ENCODE measurements at places on chromosomes 4 and X. TPM values are rescaled to one million over a fixed set of nuclear protein-coding genes. Genes with fewer than 3 reads are reported as not detected.

POU4F2 gene
- not detected for total RNA-seq

DNA sequence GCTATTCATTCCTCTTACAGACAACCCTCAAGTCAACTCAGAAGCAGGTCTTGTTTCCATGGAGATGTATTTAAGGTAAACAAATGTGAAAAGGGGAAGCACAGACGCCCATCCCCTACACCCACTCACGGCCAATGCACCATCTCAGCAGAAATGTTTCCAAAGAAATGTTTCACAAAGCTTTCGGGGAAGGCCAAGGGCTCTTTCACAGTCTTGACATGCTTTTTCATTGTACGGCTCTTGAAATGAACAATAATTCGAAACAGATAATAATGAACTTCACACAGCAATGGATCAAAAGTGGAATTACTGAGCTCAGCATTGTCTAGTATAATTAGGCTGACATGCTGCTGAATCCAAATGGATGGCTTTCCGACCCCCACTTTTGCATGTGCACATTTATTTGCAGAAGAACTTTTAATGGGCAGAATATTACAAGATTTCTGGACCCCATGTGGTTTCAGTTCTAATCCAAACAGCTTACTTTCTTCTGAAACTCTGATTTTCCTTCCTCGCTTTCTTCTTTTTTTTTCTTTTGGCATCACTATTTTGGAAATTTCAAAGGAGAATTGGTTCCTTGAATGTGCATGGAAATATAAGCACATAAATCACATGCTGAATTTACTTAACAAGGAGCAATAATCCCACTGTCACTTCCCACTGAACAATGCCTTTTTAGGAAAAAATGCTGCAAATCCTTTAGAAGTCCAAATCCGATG, 160.9 kb downstream of the SMIM20 start:
- no peak for DNase-seq

DNA sequence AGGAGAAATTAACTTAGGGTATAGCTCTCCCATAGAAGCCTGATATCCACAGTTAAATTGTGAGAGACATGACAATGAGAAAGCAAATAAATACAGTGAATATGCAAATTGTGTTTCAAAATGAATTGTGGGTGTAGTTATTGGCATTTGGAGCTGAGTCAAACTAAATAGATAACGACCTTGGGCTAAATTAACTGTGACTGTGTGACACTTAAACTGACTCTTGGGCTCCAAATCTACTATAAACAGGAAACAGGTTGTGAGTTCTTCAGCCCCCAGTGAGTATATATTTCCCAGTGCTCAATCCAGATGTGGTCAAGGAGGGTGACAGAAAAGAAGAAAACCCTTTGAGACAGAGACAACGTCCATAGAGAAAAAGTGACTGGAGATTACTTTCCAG, 11.3 kb upstream of the MAGEA10 start:
- no peak for DNase-seq

PAK3 gene
- 5.4 TPM for total RNA-seq

DNA sequence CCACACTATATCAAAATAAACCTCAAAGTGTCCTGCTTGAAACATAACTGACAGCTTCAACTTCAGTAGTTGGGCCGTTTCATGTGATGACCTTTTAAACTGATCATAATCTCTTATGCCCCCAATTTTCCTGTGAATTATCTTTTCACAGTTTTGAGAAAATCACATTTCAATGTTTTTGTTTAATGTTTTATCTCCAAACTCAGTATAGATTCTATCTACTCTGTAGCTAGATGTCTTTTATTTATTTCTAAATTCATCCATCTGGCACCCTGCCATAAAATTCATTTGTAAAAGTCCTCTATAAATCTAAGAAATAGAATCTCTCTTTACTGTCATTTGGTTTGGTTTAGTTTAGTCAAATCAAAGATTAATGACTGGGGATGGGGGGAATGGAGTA, 557.3 kb downstream of the ANKRD50 start:
- no peak for DNase-seq

- DNase-seq = no peak
Measured at GRCh38 chrX:22109442-22109841, 77.3 kb downstream of the PHEX start.

DNA sequence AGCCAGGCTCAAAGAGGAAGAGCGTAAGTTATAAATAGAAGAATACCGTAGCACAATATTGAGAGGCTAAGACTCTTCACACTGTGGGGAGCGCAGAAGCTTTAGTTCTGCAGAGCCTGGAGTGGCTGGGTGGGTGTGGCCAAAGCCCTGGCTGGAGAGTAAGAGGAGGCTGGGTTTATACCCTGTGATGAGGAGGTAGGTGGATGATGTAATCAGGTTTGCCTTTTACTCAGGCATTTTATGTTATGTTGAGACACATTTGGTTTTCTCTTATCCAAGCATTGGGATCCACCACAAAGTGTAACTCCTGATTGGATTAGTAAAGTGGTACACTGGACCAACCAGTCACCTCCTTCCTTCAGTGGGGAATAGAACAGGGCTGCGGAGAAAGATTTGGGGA, 13.9 kb downstream of the CDS1 start:
- DNase-seq = no peak

- no peak for DNase-seq
Measured at GRCh38 chr4:154049457-154050181, 260.7 kb upstream of the SFRP2 start.

DNA sequence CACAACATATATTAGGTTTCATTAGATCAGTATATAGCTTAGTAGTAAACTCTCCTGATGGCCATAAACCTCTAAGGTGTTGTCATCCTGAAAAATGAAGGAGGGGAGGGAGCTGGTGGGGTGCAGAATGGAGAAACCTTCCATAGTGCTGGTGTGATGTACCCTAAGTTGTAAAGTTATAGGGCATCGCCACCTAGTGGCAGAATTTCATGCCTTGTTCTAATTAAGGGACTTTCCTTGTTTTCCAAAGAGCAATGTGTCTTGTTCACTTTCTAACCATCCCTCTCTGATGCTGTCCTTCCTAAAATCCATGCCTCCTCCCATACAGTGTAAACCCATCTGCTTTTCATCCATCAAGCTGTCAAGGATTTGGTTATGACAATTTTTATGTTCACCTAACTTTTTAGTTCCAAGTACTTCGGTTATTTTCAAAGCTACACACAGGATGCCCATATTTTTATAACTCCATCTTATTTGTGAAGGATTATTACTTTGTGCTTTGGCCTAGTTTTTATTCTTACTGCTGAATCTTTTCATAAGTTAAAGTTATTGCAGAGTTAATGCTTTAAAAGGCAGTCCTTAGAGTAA, 4.5 kb downstream of the NBDY start:
- DNase-seq = no peak

- DNase-seq = no peak
Measured at GRCh38 chr4:86498863-86499166, 95.3 kb upstream of the PTPN13 start.

DNA sequence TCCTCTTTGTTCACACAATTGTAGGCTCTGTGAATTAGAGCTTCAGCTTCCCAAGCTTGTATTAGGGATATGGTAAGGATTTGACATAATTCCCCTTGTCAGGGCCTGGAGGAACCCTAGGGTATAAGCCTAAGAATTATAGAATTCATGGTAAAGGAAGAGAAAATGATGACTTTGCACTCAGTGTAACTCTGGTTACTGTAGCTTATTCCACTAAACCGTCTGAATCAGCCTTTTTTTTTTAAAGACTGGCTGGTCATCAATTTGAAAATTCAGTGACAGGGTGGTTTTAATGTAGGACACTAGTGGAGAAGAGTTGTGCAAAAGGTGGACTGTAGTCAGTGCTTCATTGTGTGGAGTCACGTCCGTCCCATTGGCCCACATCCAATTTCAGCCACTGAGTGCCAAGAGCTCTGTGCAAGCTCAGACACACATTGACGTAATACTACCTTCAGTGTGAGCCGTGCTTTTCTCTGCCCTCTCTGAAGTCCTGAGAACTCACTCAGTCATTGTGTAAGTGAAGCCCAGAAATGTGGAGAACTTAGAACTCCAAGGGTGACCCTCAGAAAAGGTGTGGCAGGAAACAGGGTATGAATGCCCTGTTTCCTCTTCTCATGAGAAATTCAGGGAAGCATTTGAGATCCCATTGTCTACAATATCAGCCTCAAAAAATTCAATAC, 449.8 kb downstream of the C4orf33 start:
- DNase-seq = no peak

- no peak for DNase-seq
Measured at GRCh38 chr4:24166501-24166900, 276.7 kb upstream of the PPARGC1A start.

- DNase-seq = no peak
Measured at GRCh38 chrX:47515941-47516665, 33.1 kb upstream of the ZNF41 start.

GRCh38 chrX:45527834-45528233, 327.2 kb upstream of the DIPK2B start:
- no peak for DNase-seq

NAT8L gene
- 0.83 TPM for total RNA-seq

- no peak for DNase-seq
Measured at GRCh38 chrX:110743679-110744340, 51.8 kb downstream of the CHRDL1 start.

DNA sequence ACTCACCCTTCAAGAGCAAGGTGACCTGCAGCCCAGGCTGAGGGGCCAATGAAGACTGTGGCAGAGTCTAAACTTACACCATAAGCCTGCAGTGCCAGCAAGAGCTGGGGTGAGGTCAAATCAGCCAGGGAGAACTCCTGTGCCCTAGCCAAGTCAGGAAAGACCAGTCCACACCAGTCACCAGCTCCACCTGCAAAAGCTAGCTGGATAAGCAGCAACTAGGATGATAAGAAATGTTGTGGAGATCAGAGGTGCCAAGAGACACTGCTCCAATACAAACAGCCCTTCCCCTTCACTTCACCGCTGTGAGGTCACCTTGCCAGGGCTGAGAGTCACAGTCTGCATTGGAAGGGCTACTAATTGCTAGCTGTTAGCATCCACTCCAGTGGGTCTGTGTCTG, 31.3 kb downstream of the NIPAL1 start:
- DNase-seq = no peak

SSX2B gene
- total RNA-seq = not detected

- no peak for DNase-seq
Measured at GRCh38 chrX:132737743-132738142, 220.7 kb downstream of the HS6ST2 start.

GRCh38 chr4:184851200-184851541, 25.4 kb upstream of the ACSL1 start:
- DNase-seq = no peak

DNA sequence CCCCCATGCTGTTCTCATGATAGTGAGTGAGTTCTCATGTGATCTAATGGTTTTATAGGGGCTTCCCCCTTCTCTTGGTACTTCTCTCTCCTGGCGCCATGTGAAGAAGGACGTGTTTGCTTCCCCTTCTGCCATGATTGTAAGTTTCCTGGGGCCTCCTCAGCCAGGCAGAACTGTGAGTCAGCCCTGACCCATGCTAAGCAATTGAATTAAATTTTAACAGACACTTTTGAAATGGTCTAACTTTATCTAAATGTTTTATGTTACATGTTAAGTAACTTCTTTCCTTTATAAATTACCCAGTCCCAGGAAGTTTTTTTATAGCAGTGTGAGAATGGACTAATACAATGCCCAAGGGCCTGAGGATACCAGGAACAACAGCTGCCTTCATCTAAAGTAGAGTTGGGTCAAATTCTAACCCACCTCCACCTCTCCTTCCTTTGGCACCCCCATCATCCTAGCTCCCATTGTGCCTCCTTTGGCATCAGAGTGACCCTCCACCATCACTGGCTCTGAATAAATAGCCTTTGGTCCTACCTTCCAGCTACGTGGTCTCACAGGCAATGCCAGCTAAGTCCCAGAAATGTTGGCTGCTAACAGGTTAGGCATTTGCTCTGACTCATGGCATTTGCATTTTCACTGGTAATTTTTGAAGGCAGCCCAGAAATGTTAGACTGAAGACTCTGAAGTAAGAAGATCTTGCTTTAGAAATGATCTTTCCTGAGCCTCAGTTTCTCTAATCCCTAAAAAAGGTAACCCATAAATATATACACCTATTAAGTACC, 182.1 kb downstream of the MOSPD2 start:
- DNase-seq = no peak

DNA sequence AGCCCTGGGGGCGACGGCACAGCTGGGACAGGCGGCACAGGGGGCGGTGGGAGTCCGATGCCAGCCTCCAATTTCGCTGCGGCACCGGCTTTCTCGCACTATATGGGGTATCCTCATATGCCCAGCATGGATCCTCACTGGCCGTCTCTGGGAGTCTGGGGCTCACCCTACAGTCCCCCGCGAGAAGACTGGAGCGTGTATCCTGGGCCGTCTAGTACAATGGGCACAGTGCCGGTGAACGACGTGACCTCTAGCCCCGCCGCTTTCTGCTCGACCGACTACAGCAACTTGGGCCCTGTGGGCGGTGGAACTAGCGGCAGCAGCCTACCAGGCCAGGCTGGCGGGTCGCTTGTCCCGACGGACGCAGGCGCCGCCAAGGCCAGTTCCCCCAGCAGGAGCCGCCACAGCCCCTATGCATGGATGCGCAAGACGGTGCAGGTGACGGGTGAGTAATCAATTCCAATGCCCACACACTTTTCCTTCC, 500 bp downstream of the CDX4 start:
- DNase-seq = no peak

AWAT2 gene
- total RNA-seq = 2.2 TPM

AVPR2 gene
- 0.61 TPM for total RNA-seq

DNA sequence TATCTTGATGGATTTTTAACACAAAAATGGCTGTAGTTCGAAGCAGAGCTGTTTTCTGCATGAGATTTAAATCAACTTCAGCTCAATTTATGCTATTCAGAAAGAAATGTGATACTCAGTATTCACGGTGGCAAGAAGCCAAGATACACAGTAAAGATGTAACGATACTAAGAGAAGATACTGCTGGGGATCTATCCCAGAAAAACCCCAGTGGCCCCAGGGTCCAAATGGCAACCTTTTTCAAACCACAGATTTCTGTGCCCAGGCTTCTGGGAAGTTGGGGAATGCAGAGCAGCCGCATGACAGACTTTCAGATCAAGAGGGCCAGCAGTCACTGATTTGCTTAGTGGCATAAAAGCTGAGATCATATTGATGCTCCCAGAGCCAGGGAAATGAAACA, 353.9 kb downstream of the AFF2 start:
- no peak for DNase-seq

FREM3 gene
- not detected for total RNA-seq

GRCh38 chrX:4851534-4851933, 1138.1 kb upstream of the PRKX start:
- no peak for DNase-seq

DNA sequence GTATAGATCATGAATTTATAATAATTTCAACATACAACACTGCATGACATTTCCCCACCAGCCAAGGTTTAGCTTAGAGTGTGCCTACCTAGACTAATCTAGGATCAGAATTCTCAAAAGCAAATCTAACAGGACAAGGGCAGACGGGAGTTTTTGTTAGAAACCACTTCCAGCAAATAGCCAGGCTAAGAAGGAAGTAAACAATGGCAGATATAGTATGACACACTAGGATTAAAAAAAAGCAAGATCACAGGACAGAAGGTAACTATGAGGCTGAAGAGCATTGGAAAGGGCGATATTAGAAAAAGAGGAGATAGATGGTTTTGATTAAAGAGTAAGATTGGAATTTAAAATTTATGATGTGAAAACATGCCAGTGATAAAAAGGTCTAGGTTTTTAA, 124.8 kb downstream of the LRBA start:
- no peak for DNase-seq

GRCh38 chrX:101483705-101484104, 1.6 kb upstream of the ARMCX4 start:
- DNase-seq = peak; percentile 42

GRCh38 chrX:129698150-129698549, 40.6 kb upstream of the XPNPEP2 start:
- DNase-seq = no peak
